ENCODE measurements at places on chromosomes 2 and 18.

- no peak for DNase-seq
These were observed 107.4 kb downstream of the NOL4 start for GRCh38 chr18:34117319-34117718.

GRCh38 chr2:239880396-239880795 is 144.7 kb downstream of the NDUFA10 start:
- peak; percentile 30 for DNase-seq

- DNase-seq: no peak
These were observed 217.6 kb upstream of the SIX3 start for GRCh38 chr2:44723921-44724320.

- no peak for DNase-seq
These were observed 79.0 kb upstream of the SCG2 start for GRCh38 chr2:223681125-223681524.

GRCh38 chr2:17830053-17831034 is 14.1 kb downstream of the MSGN1 start:
- DNase-seq: peak; percentile 69

DNA sequence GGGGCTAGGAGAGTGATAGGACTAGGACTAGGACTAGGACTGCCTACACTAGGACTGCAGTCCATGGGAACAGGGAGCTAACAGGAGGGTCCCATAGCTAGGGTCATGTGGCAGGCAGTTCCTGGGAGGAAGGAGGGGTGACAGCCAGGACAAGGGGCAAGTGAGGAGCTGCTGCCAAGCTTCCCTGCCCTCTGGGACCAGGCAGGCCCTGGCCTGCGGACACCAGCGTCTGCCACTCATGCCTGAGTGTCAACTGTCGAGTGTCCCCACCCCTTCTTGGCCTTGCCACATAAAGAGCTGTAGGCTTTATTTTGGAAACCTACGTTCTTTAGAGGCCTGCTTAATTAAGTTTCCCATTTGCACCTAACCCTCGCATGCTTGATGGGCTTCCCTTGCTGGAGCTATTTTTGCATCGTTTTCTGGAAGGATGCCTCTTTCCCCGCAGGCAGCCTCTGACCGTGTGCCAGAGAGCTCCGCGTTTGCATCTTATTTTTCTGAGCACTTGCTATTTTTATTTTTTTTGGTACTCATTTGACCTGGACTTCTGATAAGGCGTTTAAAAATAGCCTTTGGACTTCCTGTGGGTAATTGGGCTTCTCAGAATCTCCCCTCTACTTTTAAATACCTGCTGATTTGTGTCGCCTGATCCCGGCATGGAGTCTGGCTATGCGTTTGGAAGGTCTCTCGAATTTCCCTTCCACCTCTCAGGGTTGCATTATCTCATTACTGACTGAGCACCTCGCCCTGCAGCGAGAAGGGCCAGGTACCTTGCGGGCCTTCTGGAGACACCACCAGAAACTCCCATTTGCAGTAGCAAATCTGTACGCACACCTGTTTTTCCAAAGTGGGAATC is 66.4 kb downstream of the SH3RF3 start:
- peak; percentile 38 for DNase-seq

GRCh38 chr2:120984452-120985173 is 248.9 kb downstream of the GLI2 start:
- DNase-seq: no peak

DNA sequence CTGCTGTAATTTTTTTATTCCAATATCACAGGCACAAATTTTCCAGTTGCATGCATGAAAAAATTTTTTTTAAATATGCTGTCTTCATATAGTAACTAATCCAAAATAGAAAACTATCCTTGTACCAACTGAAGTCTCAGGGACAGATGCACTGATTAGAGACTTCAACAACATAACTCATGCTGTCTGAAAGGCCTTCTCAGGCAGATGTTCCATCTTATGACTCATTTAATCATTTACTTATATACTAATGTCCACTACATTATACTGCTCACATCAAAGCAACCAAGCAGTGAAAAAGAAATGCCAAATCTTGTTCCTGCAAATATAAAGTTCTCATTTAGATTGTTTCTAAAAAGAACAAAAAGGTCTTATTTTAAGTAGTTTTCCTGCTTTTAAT is 53.1 kb downstream of the OLA1 start:
- DNase-seq: no peak

DNA sequence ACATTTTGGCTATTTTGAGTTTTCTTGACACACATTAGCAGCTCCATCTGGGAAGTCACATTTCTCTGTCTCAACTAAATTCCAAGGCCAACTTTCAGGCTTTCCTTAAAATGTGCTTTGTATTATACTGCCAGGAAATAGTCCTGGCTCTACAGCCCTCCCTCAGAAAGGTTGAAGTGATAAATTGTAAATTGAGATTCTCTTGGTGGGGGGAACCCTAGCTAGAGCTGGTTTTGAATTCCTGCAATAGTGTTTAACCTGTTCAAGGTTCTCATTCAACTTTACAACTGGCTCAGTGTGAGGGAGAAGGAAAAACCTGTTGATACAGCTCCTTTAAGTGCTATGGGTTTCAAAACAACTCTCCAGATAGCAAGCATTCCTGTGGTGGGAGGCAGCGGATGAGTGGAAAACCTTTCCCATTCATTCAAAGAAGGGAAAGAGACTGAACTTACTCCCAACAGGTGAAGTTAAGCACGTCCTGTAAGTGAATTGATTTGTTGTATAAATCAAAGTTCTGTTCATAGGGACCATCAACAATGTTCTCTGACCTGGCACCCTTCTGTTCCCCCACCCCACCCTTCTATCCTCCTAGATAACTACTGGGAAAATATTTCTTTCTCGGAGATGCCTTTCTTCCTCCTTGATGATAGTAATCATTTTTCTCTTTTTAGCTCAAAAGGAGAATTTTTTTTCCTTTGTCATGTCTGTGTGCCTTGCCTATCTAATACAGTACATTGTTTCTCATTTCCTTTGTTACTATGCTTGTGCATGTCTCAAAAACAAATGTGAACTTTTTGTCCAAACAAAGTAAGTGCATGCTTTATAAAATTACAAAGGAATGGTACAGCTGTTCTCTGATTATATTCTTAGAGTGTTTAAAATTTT is 44.2 kb upstream of the SLC39A10 start:
- DNase-seq: no peak

GRCh38 chr18:62448426-62448825 is 74.4 kb upstream of the ZCCHC2 start:
- no peak for DNase-seq
